ENCODE measurements at places on chromosomes 2 and 18. TPM values are rescaled to one million over a fixed set of nuclear protein-coding genes. Genes with fewer than 3 reads are reported as not detected.

GRCh38 chr2:152686321-152686720, 30.9 kb downstream of the PRPF40A start:
- DNase-seq, result no peak

- peak; percentile 83 for DNase-seq
These were observed 14.5 kb upstream of the ASPRV1 start for GRCh38 chr2:69975853-69976462.

GRCh38 chr2:25280051-25280687, 61.6 kb downstream of the DNMT3A start:
- no peak for DNase-seq

- no peak for DNase-seq
These were observed 270.2 kb upstream of the RAB6C start for GRCh38 chr2:129709001-129709955.

DNA sequence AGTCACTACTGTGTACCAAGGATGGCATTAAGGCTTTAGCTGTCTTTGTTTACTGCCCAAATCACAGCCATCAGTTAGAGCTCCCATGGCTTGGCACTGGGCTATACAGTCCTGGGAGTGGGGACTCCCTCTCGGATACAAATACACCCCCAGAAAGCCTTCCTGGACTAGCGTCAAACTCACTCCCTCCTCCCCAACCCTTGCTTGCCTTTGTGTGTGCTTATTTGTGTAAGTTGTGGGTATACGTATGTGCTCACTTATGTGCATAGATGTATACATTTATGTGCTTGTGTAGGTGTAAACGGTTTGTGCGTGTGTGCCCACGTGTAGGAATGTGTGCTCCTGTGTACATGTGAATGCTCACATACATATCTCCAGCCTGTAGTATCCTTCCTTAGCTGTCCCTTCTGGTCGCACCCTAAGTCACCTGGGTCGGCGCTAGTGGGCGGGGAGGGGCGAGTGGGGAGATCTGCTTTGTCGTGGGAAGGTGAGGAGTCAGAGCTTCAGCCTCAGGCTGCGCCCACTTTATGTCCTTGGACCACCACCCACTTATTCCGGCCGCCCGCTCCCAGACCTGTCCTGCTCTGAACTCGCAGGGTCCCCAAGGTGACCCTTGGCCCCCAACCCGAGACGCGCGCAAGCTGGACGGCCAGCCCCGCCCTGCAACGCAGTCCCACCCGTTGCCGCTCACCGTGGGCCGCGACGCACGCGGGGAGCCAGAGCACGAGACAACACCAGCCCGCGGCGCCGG, 461 bp downstream of the PRADC1 start:
- DNase-seq, result no peak

Gene PTGR3
- total RNA-seq, result 13.7 TPM

GRCh38 chr2:165227571-165227970, 11.6 kb upstream of the SCN2A start:
- no peak for DNase-seq

DNA sequence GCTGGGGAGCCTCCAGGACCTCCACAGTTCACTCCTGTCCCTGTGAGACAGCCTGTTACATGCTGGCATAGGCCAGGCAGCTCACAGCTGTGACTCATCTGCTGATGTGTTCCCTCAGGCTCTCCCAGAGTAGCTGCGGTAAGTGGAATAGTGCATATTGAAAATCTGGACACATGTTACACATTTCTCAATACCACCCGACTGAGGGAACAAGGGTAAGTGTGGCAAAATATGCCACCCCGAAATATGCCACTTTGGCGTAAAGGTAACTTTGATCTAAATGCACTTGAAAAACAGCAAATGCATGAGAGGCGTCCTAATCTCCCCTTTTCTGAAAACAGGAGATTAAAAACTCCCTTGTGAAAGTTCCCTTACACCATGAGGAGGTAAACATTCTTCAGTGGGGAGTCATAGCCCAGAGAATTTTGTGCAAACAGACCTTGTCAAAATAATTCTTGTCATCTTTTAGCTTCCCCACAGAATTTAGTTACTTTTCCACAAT, 557.9 kb downstream of the CCDC85A start:
- DNase-seq, result no peak

DNA sequence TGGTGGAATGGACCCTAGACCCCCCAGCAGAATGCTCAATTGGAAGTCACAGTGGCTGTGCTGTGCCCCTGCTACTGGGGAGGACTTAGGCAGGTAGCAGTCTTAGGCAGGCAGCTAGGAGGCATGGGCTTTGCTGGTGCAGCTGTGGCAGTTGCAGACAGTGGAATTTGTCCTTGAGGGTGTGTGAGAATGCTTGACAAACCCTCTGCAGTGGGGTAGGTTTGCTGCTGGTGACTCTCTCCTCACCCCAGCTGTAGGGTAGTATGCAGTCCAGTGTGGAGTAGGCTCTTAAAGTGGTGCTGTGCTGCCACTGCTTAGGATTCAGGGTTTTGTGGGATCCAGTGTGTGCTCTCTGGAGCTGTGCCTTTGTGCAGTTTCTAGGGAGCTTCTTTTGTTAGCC, 61.3 kb downstream of the NUP35 start:
- DNase-seq, result no peak

GRCh38 chr2:76498360-76498759, 787.6 kb upstream of the GCFC2 start:
- no peak for DNase-seq

GRCh38 chr2:227759411-227760118, 13.9 kb downstream of the SCYGR8 start:
- no peak for DNase-seq

Gene IL36RN
- not detected for total RNA-seq

Gene DCAF17
- 19.2 TPM for total RNA-seq

Gene SPATS2L
- total RNA-seq, result 76.6 TPM

GRCh38 chr2:238415036-238415764, 11.5 kb upstream of the ASB1 start:
- DNase-seq, result no peak

Gene NT5DC4
- not detected for total RNA-seq

DNA sequence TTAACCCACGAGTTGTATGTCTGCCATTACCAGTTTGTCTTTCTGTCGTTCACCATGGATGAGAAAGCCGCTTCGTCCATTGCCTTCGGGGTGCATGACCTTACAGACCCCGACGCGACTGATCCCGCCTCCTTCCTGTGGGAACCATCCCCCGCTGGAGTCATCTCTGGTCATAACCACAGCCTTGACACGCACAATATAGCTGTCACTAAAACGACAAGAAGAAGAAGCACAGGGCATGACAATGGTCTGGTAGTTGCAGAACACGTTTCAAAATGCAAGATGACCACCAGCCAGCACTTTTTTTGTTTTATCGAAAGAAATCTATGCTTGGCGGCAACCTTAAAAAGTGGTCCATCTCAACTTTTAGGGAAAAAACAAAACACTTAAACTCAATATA, 87.7 kb downstream of the SPRED2 start:
- DNase-seq, result no peak

GRCh38 chr2:42167458-42167857, 1.7 kb upstream of the EML4 start:
- no peak for DNase-seq
